MM.1S (cell line): ENCODE measurements at places on chromosomes 16 and 17.

GRCh38 chr16:77171745-77172635 lies 19.0 kb upstream of the MON1B start:
- H3K4me1 ChIP-seq: no peaks in the 10 kb centered on the region
- H3K27ac ChIP-seq: no peak overlapping the region
- no peak overlapping the region for H3K4me3 ChIP-seq
- peak; percentile 28 for DNase-seq
- H3K36me3 ChIP-seq: no peaks in the 10 kb centered on the region

GRCh38 chr16:59697236-59697635 lies 963.1 kb upstream of the GOT2 start:
- H3K27ac ChIP-seq: no peak overlapping the region
- H3K4me3 ChIP-seq: no peak overlapping the region
- H3K4me1 ChIP-seq: no peaks in the 10 kb centered on the region
- H3K36me3 ChIP-seq: no peaks in the 10 kb centered on the region
- H3K27me3 ChIP-seq: no peaks in the 10 kb centered on the region

DNA sequence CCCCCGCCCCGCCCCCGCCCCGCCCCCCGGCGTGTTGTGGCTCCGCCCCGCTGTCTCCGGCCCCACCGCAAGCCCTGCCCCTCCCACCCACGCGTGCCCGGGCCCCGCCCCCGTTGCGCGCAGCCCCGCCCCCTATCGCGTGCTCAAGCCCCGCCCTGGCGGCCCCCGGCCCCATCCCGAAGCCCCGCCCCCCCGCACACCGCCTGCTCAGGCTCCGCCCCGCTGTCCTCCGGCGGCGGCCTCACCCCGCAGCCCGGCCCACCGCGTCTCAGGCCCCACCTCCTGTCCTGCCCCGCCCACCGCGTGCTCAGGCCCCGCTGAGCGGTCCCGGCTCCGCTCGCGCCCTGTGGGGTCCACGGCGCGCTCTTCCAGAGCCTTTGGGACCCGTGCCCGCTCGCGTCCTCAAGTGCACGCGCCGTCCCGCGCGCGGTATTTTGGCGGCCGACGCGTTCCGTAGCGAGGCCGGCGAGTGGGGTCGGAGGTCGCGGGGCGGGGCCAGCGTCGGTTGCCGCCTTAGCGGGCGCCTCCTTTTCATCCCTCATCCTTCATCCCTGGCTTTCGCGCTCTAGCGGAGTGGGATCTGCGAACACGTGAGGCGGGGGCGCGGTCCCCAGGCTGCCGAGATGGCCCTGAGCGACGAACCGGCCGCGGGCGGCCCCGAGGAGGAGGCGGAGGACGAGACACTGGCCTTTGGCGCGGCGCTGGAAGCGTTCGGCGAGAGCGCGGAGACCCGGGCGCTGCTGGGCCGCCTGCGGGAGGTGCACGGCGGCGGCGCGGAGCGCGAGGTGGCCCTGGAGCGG lies at the start of gene TBCD:
Gene TBCD, plus strand, starts transcription at position 495 of the 800 bp plus-strand sequence. Its CDS starts 129 bp downstream, at position 624.
- peak within 1 kb of the TSS; percentile 75; the same call in 1 of the 2 replicates for H3K27ac ChIP-seq
- peak; percentile 84 for DNase-seq
- peak within 1 kb of the TSS; percentile 97 for H3K4me3 ChIP-seq
- no peaks in the 10 kb centered on the region for H3K36me3 ChIP-seq

DNA sequence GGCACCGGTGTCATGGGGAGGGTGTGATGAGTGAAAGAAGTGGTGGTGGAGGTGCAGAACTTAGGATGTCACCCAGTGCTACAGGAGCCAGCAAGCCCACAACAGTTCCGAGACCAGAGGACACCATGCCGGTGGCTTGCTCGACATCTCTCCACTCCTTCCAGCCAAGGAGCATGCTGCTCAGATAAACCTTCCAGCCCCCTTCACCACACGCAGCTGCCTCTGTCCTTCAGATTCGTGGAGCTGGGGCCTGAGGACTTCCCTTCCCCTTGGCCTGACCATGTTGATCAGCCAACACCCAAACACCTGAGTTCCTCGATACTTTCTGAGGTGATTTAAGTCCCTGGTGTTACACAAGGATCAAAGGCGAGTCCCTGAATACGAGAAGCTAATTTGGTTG lies 188.8 kb upstream of the FOXF1 start:
- no peak overlapping the region for H3K27ac ChIP-seq
- H3K4me3 ChIP-seq: no peak overlapping the region
- peaks cover 45% of the 10 kb centered on the region for H3K27me3 ChIP-seq
- no peak for DNase-seq
- H3K36me3 ChIP-seq: no peaks in the 10 kb centered on the region

DNA sequence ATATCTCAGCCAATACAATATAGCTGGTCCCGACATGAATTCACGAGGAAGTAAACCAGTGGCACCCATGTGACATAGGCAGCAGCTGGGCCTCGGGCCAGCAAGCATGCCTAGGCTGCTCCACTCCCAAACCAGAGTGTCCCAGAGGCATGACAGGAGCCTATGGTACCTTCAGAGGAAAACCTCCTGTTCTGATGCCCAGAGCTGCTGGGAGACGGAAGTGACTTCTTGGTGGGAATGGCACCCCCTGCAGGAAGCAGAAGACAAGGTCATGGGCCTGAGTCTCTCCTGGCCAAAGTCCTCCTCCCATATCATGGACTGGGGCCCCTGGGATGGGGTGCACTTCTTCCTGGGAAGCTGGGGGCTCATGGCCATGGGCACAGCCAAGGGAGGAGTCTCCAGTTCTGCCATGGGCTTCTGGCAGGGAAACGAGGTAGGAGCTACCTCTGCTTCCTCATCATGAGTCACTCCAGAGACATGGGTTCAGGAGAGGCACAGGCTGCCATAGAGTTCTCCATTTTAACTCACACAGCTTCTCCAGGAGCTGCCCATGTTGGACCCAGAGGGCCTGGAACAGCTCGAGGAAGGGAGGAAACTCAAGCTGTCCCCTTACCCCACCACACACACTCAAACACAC lies 13.4 kb downstream of the FBF1 start:
- H3K4me1 ChIP-seq: no peaks in the 10 kb centered on the region
- H3K27ac ChIP-seq: no peak overlapping the region
- H3K36me3 ChIP-seq: no peaks in the 10 kb centered on the region
- H3K4me3 ChIP-seq: no peak overlapping the region
- peak; percentile 17 for DNase-seq

DNA sequence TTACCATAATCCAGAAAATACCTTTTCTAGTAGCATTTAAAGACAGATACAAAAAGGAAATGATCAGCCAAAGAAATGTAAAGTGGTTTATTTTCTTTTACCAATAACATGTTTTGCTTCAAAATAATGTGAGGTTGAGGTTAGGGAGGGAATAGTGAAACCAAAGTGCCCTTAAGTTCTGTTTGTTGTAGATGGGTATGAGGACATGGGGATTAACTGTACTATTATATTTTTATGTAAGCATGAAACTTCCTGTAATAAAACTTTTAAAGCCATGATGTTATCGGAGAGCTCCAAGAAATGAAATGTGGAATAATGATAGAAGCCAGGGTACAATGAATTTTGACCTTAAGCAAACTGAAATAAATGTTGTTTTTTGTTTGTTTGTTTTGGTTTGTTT lies 9.9 kb downstream of the C16orf46 start:
- no peaks in the 10 kb centered on the region for H3K4me1 ChIP-seq
- no peaks in the 10 kb centered on the region for H3K27me3 ChIP-seq
- H3K4me3 ChIP-seq: no peak overlapping the region
- DNase-seq: no peak
- no peak overlapping the region for H3K27ac ChIP-seq

DNA sequence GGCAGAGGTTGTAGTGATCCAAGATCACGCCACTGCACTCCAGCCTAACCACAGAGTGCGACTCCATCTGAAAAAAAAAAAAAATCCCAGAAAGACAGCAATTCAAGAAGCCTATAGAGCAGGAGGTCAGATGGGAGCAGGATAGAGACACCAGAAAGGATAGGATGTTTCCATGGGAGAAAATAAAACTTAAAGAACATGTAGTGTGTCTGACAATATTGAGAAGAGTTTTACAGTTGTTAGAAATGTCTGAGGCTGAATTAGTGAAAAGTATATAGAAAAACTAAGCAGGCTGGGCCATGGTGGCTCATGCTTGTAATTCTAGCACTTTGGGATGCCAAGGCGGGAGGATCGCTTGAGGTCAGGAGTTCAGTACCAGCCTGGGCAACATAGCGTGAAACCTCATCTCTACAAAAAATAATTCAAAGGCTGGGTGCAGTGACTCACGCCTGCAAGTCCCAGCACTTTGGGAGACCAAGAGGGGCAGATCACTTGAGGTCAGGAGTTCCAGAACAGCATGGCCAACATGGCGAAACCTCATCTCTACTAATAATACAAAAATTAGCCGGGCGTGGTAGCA lies 15.3 kb upstream of the TRIM37 start:
- no peaks in the 10 kb centered on the region for H3K27me3 ChIP-seq
- H3K4me1 ChIP-seq: no peaks in the 10 kb centered on the region
- no peak for DNase-seq
- no peak overlapping the region for H3K4me3 ChIP-seq
- H3K36me3 ChIP-seq: peaks cover 5% of the 10 kb centered on the region; the same call in 1 of the 2 replicates

DNA sequence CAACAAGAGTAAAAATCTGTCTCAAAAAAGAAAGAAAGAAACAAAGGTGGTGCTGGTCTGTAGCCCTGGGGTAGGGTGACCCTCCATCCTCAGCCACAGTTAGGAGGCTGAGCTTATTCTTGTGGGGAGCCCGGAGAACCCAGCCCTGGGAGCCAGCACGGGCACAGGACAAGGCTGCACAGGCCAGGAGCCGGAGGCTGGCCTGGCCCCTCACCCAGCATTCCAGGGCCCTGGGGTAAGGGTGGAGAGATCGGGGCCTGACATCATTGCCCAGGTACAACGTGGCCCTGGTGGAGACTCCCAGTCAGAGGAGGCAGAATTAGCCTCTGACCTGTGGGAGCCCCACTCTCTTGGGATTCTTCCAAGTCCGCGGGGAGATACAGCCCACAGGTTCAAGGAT lies 10.3 kb upstream of the KRT17 start:
- DNase-seq: no peak
- no peaks in the 10 kb centered on the region for H3K36me3 ChIP-seq

DNA sequence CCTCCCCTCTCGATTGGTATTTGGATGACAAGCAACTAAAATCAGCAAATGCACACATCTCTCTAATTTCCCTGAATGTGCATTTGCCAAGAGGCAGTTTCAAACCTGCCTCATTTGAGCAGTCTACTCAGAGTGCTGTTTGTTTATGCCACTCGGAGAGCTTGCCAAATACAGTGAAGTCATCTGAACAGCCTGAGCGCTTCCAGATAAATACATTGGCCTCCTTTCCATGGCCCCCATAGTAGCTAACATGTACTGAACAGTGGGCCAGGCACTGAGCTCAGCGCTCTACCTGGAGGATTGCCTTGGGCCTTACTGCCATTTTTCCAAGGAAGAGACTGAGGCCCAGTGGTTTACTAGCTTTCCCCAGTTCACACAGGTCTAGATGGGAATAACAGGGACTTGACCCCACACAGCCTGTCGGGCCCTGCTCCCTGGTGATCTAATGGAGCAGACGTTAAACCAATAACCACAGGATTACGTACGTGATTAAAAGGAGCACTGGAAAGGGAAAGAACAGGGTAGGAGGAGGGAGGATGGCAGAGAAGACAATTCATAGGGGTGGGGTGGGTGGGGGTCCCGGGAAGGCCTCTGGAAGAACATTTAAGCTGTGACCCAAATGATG lies 18.7 kb upstream of the ANKRD40CL start:
- no peak overlapping the region for H3K4me3 ChIP-seq
- no peaks in the 10 kb centered on the region for H3K36me3 ChIP-seq

DNA sequence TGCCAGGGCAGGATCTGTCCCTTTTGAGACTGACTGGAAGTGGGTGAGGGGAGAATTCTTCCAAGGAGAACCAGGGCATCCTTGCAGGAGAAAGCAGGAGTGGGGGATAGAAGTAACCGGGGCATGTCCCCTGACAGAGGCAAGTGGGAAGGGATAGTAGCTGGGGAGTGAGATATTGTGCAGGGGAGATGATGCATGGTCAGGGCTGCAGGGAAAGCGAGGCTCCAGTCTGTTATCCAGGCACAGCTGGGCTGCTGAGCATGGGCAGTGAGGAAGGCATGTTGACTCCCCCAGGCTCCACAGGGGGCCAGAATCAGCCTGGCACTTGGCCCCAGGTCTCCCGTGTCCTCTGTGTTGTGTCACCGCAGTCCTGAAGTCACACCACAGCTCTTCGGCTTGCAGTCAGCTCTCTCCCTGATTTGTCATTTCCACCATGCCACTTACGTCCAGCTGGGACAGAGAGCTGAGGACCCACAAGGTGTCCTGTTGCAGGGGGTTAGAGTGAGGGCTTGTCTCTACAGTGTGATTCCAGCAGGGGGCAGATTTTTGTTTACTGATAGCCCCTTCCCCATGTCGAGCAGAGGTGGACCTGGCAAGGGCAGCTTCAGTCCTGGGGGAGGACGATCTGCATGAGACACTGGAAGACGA lies 40.9 kb downstream of the B9D1 start:
- H3K4me1 ChIP-seq: peaks cover 13% of the 10 kb centered on the region

GRCh38 chr17:41986634-41987033 lies 20.0 kb downstream of the CNP start:
- H3K4me1 ChIP-seq: peaks cover 15% of the 10 kb centered on the region
- peaks cover 21% of the 10 kb centered on the region for H3K36me3 ChIP-seq

- no peaks in the 10 kb centered on the region for H3K4me1 ChIP-seq
- no peaks in the 10 kb centered on the region for H3K36me3 ChIP-seq
- no peak within 1 kb of the TSS for H3K27ac ChIP-seq
- H3K27me3 ChIP-seq: peaks cover 37% of the 10 kb centered on the region
Measured at GRCh38 chr17:44758414-44759085, at the start of gene ADAM11. Gene ADAM11, plus strand, starts transcription at chr17:44758988. Its CDS starts 212 bp downstream, at chr17:44759200.

DNA sequence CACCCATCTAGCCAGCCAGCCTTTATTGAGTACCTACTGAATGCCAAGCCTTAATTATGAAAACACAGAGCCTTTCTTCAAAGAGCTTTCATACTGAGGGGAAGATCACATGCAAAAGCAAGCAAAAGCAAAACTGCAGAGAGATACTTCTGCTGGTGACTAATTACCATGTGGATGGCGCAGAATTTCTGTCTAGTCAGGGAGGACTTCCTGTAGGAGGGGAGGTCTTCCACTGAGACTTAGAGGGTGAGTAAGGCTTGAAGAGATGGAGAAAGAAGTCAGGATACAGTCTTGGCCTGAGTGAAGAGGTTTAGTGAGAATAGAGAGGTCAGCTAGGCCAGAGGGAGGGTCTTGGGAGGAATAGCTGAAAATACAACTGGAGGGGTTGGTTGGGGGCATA lies 53.9 kb upstream of the CCL2 start:
- no peak overlapping the region for H3K27ac ChIP-seq
- H3K4me3 ChIP-seq: no peak overlapping the region
- no peaks in the 10 kb centered on the region for H3K36me3 ChIP-seq
- no peaks in the 10 kb centered on the region for H3K4me1 ChIP-seq
- H3K27me3 ChIP-seq: no peaks in the 10 kb centered on the region
